ENCODE measurements at places on chromosomes 1 and 21.

DNA sequence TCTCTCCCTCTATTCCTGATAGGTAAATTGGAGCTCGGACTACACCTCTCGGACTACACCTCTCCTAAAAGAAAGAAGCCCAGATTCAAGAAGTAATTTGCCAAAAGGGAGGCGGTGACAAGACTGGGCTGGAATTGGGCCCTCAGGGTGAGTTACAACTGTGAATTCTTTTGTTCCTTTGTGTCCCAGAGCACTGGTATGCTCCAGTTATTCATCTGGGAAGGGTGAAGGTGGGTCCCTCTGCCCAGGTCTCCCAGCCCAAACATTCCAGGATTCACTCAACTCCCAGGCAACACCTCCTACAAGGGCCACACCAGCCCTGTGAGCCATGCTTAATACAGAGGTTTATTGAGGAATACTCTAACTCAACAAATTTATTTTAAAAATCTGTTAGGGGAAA lies 69.2 kb downstream of the LMX1A start:
- DNase-seq: no peak

DNA sequence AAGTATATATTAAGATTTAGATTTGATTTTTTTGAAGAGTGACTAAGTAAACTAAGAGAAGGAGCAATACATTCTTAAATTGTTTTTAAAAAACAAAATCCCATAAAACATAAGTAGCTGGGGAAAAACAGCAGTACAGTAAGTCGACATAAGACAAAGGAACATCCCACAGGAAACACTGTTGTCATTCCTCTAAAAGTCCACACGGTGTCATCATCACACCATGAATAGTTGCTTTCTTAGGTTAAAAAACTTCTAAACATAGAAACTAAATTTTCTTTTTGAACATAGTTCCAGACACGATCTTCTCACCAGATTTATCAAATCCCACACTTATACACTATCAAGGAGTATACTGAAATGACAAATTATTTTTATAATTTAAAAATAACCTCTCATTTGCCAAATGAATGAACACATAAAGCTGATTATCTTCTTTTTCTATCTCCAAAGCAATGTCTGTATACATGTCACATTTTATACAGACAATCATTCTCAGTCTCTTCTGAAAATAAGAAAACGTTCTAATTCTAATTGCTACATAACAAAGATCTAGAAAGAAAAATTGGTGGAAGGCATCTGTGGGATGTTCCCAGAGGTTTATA lies 15.8 kb downstream of the ODF2L start:
- no peak for DNase-seq

DNA sequence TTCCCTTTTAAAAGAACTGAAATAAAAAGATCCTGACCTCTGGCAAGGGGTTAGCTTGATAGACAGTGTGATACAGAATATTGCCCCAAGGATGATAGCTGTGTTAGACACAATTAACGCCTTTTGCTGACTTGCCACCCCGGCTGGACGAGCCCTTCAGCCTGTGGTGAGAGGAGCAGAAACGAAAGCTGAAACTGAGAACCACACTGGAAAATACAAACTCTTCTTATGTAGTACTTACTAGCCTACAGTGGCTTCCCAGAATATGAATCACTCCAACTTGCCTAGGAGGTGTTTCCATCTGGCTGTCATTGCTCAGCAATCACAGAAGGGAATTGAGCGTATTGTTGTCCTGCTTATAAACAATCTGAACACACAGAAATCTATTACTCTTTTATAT lies 22.9 kb downstream of the SAMSN1 start:
- DNase-seq: no peak

DNA sequence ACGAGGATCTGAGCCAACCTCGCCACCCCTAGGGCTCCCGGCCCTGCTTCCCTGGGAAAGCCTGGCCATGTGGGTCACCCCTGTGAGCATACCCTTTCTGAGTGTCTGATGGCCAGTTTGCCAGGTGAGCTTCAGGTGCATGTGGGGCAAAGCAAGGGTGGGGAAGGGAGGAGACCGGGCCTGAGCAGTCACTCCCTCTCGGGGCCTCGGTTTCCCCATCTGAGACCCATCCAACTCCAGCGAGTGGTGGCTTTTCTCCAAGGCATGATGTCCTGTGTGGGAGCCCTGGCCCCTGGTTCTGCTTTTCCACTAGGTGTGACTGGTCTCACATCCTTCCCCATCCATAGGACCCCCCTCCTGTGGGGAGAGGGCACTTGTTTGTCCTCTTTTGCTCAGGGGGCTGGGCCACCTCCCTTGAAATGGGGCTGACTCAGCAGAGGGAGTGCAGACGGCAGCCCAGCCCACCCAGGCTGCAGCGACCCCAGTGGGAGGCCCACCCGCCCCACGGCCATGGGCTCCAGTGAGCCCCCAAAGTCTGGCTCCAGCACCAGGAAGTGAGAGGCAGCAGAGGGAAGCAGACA lies 1.7 kb upstream of the WNT9A start:
- no peak for DNase-seq

All from stimulated activated CD4-positive, alpha-beta T cell treated with anti-CD3 and anti-CD28 coated beads, Interleukin-15, amount 100 ng/mL, for 1 hour (primary cell).